Retinal pigment epithelial cell (primary cell): ENCODE measurements at places on chromosomes 3 and 15.

DNA sequence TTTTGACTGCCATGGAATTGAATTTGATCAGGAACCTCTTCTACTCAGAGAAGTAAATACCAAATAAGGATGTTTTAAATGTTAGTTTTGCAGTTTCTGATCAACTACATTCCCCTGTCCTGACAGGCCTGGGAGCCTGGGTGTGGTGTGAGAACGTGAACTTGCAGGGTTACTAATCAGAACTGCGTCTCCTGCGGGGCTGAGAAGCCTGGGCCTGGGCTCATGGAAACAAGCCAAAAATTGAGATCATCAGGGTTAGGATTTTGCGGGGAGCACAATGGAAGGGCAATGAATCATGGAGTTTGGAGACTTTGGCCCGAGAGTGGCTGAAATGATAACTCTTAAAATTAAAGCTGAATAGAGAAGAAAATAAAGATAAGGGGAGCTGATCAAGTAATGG lies 47.8 kb upstream of the C3orf70 start:
- peak; percentile 34 for DNase-seq

DNA sequence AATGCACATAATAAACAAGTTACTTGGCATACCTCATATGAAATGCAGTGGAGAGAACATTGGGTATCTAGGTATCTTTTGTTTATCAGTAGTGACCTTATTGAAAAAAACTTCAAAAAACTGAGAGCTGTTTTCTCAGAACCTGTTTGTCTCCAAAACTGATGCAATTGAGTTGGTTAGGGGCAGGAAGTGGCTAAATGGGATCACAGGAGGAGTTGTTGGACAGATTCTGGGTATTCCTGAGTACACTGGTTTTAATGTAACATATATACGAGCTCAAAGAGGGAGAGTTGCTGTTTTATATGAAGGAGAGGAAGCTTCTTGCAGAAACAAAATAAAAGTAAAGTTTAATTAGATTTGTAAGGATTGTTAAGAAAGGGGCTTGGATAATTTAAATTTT lies 159.5 kb downstream of the C3orf70 start:
- no peak for DNase-seq

GRCh38 chr3:129286081-129286480 lies 7.4 kb downstream of the HMCES start:
- DNase-seq: no peak

DNA sequence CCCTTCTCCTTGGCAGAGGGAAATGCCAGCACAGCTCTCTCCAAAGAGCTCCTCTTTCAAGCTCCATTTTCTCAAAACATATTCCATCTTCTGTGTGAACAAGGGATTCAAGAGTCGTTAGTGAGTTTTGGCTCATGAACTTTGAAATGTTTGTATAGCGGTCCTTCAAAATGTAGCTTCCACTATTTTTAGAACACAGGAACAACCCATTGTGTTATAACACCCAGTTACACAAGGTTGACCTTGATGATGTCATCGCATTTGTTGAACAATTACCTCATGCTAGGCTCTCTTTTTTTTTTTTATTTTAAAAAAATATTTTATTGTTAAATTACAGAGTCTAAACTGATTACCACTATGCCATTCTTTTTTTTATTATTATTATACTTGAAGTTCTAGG lies 251.7 kb downstream of the THSD4 start:
- DNase-seq: no peak

GRCh38 chr3:194748225-194748624 lies 62.5 kb downstream of the FAM43A start:
- no peak for DNase-seq

DNA sequence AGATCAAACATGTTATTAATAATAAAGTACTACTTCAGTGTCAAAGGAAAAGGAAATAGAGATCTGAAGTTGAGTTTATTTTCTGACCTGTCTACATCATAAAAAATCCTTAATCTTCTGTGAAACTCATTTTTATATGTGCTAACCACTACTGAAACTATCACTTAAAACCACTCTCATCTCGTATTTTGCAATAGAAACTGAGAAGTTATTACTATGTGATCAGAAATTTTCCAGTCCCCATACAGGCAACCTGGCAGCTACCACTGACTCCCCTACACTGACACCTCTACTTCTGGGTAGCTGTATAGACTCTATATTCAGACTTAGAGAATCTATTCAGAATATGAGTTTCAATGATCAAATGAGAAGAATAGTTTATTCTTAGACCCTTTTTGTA lies 8.3 kb downstream of the HDGFL3 start:
- no peak for DNase-seq

DNA sequence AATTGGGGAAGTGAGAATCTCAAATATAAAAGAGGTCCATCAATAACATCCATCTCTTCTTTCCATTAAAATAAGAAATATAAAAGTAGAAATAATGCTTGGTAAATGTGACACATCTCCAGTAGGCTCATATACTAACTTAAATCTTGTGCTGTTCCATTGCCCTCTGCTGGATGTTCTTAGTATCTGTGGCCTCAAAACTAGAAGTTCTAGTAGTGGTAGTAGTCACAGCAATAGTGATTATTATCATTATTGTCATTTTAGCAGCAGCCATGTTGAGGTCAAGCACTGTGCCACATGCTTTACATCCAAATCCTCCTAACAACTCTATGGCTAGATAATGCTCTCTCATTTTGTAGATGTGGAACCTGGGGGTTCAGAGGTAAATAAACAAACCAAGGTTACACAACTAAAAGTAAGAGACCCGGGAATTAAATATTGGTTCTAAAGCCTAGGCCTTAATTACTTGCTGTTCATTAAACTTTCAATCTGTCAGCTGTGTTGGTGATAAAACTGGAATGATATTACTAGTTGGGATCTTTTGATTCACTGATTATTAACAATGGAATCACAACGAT lies 20.2 kb upstream of the BTLA start:
- DNase-seq: peak; percentile 26

GRCh38 chr15:31574766-31575165 lies 248.1 kb downstream of the KLF13 start:
- no peak for DNase-seq

DNA sequence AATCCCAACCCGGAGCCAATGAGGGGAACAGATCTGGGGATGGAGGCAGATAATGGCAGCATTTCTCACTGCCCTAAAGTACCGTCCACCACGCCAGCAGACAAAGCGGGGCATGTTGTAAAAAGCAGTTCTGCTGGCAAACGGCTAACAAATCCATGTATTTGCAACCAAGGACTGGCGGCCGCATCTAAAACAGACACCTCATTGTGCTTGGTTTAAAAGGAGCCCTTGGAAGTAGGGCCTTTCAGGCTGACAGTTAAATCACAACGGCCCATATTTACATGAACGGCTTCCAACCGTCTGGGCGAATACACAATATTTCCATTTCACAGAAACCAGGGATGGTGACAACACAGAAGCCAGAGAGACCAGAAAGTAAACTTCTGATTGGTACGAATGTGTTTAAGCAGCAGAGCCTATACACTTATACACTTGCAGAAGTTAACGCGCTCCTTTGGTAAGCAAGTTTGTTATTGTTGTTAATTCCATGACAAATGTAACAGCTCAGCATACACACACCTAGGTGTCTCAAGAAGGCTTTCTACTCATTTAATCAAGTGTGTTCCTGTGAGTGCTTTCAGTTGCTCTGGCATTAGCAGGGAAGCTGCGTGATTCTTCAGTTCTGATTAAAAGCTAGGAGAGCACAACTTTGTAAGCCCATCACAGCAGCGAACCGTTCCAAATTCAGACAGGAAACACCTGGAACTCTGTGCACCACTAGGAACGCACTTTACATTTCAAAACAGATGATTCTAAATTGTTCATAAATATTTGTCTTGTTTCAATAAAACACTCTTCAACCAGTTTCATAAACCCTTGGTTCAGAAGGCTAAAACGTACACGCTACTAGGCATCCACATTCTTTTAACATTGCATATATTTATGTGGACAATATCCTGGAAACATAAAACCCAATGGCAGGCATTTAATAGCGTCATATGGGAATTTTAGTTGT lies 112.9 kb downstream of the PDZRN3 start:
- no peak for DNase-seq

DNA sequence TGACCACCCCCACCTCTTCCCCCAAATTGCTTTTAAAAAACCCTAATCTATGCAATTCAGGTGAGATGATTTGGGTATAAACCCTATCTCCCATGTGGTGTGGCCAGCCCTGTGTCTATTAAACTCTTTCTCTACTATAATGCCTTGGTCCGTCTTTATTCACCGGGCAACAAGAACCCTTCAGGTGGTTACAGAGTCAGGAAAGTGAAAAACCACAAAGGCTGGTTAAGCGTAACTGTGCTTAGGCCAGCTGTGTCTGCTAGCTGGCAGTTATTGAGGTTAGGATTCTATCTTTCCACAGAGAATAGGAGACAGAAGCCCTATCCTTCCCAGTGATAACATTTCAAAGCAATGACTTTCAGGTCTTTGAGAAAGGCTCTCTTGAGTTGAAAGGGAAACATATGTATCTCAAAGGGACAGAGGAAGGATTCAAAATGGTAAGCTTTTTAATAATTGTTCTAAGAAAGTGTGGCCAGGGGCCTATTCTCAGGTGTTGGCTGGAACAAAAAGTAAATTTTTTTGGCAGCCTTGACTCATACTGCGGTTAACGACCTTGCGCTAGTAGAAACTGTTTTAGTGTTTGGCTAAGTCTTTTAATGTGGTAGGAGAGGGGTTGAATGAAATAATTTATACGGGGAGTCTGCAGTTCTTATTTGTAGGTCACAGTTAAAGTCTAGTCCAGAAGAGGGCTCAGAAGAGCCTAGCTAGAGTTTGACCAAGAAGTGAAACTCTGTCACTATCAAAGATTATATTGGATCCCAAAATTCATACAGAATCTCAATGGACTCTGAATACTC lies 89.0 kb downstream of the NPAP1 start:
- DNase-seq: no peak

DNA sequence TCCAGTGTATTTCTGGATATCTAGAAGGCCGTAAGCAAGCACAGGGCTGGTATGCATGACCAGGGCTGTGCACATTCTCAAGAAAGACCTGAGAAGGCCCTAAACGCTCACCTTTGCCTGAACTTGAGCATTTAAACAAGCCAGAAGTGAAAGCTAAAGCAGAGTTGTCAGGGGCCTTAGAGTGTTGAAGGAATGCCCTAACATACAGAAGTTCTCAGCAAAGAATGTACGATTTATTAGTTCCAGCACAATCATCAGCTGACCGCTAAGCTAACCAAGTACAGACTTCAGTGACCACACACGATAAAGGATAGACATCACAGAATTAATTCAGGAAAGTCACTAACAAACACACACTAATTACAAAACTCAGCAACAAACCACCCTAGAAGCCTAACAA lies 8.7 kb downstream of the HLTF start:
- peak; percentile 83 for DNase-seq

GRCh38 chr3:22231061-22231460 lies 480.1 kb upstream of the ZNF385D start:
- DNase-seq: peak; percentile 40

DNA sequence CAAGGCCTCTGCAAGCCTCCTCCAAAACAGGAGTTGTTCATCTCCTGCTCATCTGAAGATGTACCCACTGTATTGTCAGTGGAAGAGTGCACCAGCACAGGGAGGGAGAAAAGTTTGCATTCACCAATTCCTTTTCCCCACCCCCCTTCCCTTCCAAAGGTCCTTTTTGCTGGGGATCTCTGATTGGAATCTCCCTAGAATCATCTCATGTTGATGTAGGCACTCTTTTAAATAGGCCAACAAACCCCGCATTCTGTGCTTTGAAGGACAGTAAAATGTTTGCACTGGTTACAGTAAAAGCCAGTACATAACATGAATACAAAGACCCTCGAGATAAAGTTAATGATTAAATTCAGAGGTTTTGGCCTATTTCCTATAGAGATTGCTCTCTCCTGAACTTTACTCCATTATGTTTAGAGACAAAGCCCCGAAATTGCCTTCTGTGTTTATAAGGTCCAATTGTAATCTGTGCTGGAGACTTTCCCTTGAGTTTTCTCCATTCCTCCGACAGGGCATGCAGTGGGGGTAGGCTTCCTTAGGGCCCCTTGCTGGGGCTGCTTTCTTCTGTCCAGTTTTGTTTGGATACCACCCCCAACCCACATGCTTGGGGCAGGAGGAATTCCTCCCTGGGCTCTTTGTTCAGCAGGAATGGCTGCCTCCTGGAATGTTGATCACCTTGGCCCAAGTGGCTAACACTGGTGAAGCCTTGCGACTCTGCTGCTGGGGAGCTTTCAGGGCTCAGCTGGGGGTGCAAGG lies 22.5 kb downstream of the TRIM71 start:
- DNase-seq: no peak

DNA sequence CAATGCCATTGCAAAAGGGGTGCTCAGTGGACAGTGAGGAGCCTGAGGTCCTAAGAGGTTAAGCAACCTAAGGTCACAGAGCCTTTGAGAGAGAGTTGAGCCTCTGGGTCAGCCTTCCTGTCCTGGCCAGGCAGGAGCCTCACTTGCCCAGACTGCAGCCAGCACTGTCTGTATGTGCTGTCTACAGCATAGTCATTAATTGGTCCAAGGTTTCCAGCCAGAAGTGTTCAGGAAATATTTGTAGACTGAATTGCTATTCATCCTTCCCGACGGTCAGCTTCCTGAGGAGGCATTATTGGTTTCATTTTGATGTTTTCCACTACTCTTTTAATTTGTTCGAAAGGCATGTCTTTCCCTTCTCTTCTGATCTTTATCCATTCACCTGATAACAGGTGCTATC lies 8.1 kb downstream of the SEC13 start:
- DNase-seq: no peak

DNA sequence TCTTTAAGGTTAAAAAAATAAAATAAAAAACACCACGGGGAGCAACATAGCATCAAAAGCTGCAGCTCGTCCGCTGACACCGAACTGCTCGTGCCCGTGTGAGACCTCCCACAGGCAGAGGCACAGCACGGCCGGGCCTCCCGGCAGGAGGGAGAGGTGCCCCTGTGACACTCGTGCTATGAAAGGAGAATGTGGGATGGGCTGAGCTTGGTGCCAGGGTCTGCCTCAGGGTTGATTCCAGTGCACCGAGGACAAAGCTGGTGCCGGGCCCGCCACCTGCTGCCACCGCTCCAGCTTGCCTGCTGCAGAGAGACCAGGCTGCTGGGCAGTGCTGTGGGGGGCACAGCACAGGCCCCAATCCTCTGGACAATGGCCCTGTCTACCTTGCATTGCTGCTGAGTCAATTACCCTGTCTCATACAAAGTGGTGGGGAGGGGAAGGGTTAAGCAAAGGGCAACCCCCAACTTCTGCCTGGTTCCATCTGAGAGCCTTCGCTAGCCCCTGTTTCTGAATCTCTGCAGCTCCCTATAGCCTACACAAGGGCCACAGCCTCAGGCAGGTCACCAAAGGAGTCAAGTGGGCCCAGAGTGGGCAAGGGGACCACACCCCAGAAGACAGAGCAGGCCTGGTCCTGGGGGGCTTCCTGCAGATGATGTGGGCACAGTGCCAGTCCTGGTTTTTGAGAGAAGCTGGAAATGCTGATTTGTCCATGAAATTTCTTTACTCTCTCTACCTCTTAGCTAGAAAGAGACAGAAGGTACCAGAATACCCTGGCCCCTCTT lies 74.0 kb upstream of the SNRPA1 start:
- DNase-seq: no peak

- no peak for DNase-seq
Observed at GRCh38 chr3:19543212-19543841, 390.7 kb downstream of the EFHB start.

GRCh38 chr3:80097674-80098073 lies 329.9 kb upstream of the ROBO1 start:
- no peak for DNase-seq

GRCh38 chr3:46881596-46882376 lies 4.3 kb downstream of the PTH1R start:
- no peak for DNase-seq
